ENCODE measurements at places on chromosomes 2 and 18. TPM values are rescaled to one million over a fixed set of nuclear protein-coding genes. Genes with fewer than 3 reads are reported as not detected.

The SULT1C4 gene
- total RNA-seq = 3.0 TPM

The TDRD15 gene
- total RNA-seq = not detected

The CERS6 gene
- total RNA-seq = 110 TPM

The RAB27B gene
- total RNA-seq = 0.57 TPM

The TTC27 gene
- 31.1 TPM for total RNA-seq

The FN1 gene
- total RNA-seq = 44.6 TPM

The ITGB6 gene
- not detected for total RNA-seq

The EVA1A gene
- 2.0 TPM for total RNA-seq

The NCKAP5 gene
- total RNA-seq = 0.06 TPM

The APLF gene
- 3.9 TPM for total RNA-seq

The IL36G gene
- total RNA-seq = not detected

The FSHR gene
- total RNA-seq = 0.42 TPM

The MSTN gene
- 0.23 TPM for total RNA-seq

The MBP gene
- 12.9 TPM for total RNA-seq

The IL1RL1 gene
- total RNA-seq = 74.8 TPM

The ALPG gene
- total RNA-seq = not detected

- no peak overlapping the region for H3K4me3 ChIP-seq
- no peaks in the 10 kb centered on the region for H3K4me1 ChIP-seq
- no peaks in the 10 kb centered on the region for H3K36me3 ChIP-seq
- no peak overlapping the region for H3K27ac ChIP-seq
- no peak for DNase-seq
Measured at GRCh38 chr18:56709463-56709862, 58.3 kb downstream of the WDR7 start.

DNA sequence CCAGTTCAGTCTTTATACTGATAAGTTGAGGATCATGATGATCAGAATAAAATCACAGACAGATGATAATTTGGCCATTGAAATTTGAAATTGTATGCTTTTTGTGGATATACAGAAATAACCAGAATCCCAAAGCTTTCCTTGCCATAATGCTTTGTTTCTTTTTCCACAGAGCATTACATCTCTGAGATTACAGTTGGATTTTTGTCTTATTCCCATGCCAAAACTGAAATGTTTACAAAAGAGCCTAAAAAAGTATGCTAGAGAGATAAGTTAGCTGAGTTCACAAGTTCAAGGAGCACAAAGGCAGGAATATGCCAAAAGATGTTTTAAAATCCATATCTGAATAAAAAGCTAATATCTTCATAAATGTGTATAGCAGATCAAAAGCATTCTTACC is 321.3 kb downstream of the PID1 start:
- no peak overlapping the region for H3K27ac ChIP-seq
- H3K27me3 ChIP-seq = no peaks in the 10 kb centered on the region
- H3K36me3 ChIP-seq = no peaks in the 10 kb centered on the region
- DNase-seq = no peak
- H3K4me3 ChIP-seq = no peak overlapping the region

DNA sequence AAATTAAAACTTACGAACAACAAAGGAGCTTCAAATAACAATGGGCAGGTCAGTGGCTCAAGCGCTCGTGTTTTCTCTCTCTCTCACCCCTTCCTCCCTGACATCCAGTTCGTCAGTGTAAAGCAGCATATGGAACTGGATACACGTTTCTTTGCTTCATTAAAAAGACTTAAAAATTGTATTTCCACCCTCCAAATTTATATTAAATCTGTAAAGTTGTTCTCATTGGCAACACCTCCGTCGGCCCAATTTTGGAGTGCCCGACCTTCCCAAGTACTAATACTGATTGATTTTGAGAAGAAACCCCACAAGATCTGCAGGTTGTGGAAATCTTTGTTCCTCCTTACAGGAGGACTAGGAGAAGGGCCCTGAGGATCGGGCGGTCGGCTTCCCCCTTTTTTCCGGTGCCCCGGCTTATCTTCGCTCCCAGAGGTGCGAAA is 2.2 kb downstream of the TBR1 start:
- H3K27me3 ChIP-seq = peaks cover 89% of the 10 kb centered on the region
- no peak overlapping the region for H3K4me3 ChIP-seq

GRCh38 chr2:12615509-12615908 is 101.2 kb upstream of the TRIB2 start:
- H3K4me1 ChIP-seq = no peaks in the 10 kb centered on the region
- no peak overlapping the region for H3K4me3 ChIP-seq
- H3K27ac ChIP-seq = no peak overlapping the region
- H3K27me3 ChIP-seq = no peaks in the 10 kb centered on the region

DNA sequence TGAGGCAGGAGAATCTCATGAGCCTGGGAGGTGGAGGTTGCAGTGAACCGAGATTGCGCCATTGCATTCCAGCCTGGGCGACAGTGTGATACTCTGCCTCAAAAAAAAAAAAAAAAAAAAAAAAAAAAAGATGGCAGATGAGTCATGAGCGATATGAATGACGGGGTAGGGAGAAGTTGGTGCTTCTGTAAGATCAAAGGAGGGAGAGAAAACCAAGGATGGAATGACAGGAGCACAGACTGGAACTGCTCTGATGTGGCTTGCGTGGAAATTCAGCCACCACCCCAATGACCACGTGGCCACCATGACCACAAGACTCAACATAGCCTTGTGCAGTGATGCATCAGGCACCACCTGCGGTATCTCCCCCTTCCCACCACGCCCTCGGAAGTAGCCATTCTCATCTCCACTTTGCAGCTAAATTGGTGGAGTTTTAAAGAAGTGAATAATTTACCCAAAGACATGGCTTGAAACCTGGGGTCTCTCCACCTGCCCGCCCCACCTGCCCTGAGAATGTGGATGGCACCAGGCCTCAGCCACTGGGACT is 96.0 kb downstream of the ACKR3 start:
- no peak overlapping the region for H3K27ac ChIP-seq
- DNase-seq = no peak
- no peaks in the 10 kb centered on the region for H3K4me1 ChIP-seq
- H3K27me3 ChIP-seq = no peaks in the 10 kb centered on the region
- H3K36me3 ChIP-seq = no peaks in the 10 kb centered on the region
- no peak overlapping the region for H3K4me3 ChIP-seq

DNA sequence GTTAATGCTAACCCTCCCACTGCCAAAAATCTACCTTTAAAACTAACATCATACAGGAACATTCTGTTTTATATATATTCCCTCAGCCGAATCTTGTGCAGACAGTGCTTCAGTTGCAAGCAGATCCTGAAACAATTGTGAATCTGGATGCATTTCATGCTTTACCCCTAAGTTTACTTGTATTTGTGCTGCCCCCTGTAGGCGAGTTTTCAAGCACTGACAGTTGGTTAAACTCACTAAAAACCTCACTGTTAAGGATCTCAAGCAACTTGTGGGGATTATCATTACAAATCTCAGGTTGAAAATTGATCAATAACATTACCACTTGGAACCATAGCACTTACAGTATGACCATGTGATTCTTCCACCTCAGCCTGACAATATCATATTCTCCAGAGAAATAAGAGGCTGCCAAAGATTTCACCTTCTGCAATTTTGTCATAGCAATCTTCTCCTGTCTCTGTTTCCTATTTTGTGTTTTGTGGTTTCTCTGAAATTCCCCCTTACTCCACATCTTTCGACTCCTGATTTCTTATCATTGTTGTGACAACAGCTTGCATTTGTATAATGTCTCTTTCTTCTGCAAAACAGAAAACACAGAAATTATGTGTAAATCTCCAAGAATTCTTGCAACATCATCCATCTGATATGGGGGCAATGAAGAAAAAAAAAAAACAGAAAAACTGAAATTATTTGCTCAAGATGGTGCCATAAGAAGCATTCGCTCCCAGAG is 354.6 kb upstream of the SETBP1 start:
- no peaks in the 10 kb centered on the region for H3K27me3 ChIP-seq
- no peaks in the 10 kb centered on the region for H3K4me1 ChIP-seq
- no peaks in the 10 kb centered on the region for H3K36me3 ChIP-seq

DNA sequence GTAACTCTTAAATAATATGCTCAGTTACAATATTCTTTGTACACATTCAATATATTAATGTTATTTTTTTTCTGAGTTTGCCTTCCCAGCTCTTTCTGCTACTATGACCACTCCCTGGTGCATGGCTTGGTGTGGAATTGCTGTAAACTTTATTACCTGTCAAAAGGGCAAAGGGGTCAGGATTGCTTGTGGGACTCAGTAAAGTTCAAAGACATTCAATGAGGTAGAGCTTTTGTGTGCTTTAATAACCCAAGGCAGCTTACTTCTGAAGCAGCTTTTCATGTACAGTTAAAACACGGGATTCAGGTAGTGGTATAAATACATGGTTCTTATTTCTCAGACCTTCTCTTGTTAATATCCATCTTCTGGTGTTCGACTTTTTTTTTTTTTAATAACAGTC is 132.8 kb downstream of the MEIS1 start:
- H3K4me3 ChIP-seq = no peak overlapping the region
- no peak for DNase-seq
- peaks cover 43% of the 10 kb centered on the region for H3K36me3 ChIP-seq
- H3K27me3 ChIP-seq = no peaks in the 10 kb centered on the region

DNA sequence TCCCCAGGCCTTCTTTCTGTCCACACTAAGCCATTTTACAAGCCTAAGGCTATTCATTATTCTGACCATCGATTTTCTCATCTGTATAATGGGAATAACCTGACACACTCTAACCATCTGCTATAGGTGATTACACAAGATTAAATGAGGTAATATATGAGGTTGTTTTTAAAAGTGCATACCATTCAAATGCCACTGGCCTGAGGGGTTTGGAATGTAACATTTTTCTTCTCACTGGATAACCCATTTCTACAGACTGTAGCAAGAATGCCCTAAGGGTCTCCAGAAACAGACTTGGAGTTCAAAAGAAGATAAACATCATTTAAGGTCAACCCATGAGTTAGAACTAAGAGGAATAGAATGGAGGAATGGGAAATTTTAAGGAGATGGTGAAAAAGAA is 111.7 kb upstream of the SETBP1 start:
- H3K36me3 ChIP-seq = no peaks in the 10 kb centered on the region
- no peaks in the 10 kb centered on the region for H3K27me3 ChIP-seq
- H3K27ac ChIP-seq = no peak overlapping the region
- no peak overlapping the region for H3K4me3 ChIP-seq
- DNase-seq = no peak

- no peaks in the 10 kb centered on the region for H3K36me3 ChIP-seq
- no peak for DNase-seq
- H3K4me3 ChIP-seq = no peak overlapping the region
- H3K27me3 ChIP-seq = peaks cover 7% of the 10 kb centered on the region
- H3K4me1 ChIP-seq = peaks cover 15% of the 10 kb centered on the region
Measured at GRCh38 chr2:11128243-11128951, 26.9 kb upstream of the SLC66A3 start.

- no peak overlapping the region for H3K27ac ChIP-seq
- H3K4me3 ChIP-seq = no peak overlapping the region
- no peaks in the 10 kb centered on the region for H3K4me1 ChIP-seq
- no peak for DNase-seq
- no peaks in the 10 kb centered on the region for H3K27me3 ChIP-seq
Measured at GRCh38 chr18:79468119-79468789, 72.5 kb downstream of the NFATC1 start.

DNA sequence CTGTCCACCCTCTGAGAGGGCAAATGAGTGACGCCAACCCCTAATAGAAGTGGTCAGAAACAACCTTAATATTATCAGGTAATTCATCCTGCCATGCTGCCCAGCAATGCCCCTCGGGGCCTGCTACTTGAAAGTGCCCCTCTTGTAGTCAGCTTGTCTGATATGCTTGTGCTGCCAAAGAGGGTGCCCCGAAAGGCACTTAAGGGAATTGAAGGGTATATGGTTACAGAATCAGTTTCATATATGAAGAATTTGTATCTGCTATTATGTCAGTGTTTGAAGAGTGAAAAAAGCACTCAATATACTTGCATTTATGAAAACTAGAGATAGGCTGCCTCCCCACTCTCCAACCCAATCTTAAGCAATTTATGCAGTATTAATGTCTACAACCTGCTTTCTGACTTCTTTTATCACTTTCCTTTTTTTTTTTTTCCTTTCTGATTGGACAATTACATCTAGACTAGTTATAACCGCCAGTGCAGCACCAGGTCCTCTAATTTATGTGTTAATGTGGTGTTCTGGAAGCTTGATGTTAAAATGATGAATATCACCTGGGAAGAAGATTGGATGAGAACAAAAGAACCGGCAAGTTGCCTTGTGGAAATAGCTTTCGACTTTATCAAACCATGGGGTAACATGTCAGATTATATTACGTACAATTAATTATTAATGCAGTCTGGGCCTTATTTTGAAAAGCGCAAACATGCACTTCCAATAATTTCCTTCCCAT is 646.9 kb upstream of the ACVR2A start:
- no peaks in the 10 kb centered on the region for H3K36me3 ChIP-seq
- H3K27ac ChIP-seq = no peak overlapping the region
- DNase-seq = no peak

- H3K27me3 ChIP-seq = no peaks in the 10 kb centered on the region
- DNase-seq = peak; percentile 47
- no peaks in the 10 kb centered on the region for H3K36me3 ChIP-seq
- peaks cover 21% of the 10 kb centered on the region for H3K4me1 ChIP-seq
- H3K27ac ChIP-seq = no peak overlapping the region
Measured at GRCh38 chr2:8546612-8547283, 135.1 kb upstream of the ID2 start.

DNA sequence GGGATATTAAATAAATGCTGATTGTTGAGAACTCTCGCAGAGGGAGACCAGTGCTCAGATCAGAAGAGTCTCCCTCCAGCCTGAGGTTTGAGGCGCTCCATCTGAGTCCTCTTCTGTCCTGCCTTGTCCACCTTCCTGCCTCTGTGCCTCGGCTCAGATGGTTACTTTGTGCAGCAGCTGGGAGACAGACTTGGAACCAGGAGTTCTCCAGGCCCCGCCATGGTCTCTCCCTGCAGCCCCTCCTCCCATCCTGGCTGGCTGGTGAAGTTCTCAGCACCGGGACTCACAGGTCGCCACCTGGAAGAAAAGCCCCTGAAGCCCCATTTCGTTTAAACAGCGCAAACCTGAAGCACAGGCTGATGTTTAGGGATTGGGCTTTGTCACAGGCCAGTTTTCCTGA is 60.6 kb downstream of the DDX1 start:
- no peak overlapping the region for H3K4me3 ChIP-seq
- no peaks in the 10 kb centered on the region for H3K27me3 ChIP-seq
- DNase-seq = no peak

DNA sequence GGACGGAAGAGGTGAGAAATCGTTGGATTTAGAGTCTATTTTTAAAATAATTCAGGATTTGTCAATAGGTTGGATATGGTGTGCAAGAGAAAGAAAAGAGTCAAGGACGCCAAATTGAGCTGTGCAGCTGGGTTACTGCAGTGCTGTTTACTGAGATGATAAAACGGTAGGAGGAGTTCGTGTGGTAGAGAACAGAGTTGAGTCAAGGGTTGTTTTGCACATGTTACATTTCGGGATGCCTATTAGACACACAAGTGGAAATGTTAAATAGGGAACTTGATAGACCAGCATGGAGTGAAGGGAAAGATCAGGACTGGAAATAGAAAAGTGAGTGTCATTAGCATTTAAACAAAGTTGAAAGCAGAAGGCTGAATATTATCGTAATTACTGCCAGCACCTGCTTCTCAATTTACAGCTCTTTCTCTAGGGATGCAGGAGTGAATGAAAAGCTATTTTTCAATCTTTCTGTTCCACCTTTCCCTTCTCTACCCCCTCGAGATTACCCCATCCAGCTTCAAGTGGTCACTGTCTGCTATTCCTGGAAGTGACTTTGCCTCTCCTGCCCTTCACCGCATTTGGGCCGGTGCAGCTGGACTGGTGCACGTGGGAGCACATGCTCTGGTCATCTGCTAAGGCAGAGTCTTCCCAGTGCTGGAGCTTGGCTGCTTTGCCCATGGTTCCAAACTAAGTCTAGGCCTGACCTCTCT is 30.3 kb downstream of the GPR75 start:
- H3K27ac ChIP-seq = no peak overlapping the region
- DNase-seq = no peak
- H3K4me1 ChIP-seq = peaks cover 16% of the 10 kb centered on the region
- no peaks in the 10 kb centered on the region for H3K27me3 ChIP-seq

Data from adrenal gland (tissue), 19 donors.